Pancreas (tissue), 10 donors: ENCODE measurements at places on chromosomes 4 and X. TPM values are rescaled to one million over a fixed set of nuclear protein-coding genes. Genes with fewer than 3 reads are reported as not detected.

Gene TMPRSS11E
- total RNA-seq = not detected

Gene MAP7D2
- total RNA-seq = 0.37 TPM

Gene UGT2B17
- total RNA-seq = 0.43 TPM

Gene HPGD
- total RNA-seq = 0.51 TPM
